Dermis blood vessel endothelial cell (primary cell): ENCODE measurements at places on chromosomes 16 and 17. TPM values are rescaled to one million over a fixed set of nuclear protein-coding genes. Genes with fewer than 3 reads are reported as not detected.
A peak's percentile ranks its signal among the peaks of the same experiment; 100 is the strongest.

DNA sequence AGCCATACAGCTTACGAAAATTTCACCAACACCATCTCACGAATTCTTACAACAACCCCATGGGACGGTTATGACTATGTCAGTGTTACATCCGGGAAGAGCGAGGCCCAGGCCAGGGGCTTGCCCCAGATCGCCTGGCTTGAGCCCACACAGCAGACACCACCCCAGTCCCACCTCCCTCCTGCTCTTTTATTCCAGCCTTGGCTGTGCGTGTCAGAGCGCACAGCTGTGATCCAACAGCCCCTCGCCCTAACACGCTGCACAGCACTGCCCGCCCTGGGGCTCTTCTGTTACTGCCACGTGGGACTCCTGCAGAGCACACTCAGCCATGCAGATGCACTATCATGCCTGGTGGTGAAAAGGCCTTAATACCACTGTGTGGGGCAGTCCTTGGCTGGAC is 127.9 kb downstream of the ENGASE start:
- no peak for DNase-seq

DNA sequence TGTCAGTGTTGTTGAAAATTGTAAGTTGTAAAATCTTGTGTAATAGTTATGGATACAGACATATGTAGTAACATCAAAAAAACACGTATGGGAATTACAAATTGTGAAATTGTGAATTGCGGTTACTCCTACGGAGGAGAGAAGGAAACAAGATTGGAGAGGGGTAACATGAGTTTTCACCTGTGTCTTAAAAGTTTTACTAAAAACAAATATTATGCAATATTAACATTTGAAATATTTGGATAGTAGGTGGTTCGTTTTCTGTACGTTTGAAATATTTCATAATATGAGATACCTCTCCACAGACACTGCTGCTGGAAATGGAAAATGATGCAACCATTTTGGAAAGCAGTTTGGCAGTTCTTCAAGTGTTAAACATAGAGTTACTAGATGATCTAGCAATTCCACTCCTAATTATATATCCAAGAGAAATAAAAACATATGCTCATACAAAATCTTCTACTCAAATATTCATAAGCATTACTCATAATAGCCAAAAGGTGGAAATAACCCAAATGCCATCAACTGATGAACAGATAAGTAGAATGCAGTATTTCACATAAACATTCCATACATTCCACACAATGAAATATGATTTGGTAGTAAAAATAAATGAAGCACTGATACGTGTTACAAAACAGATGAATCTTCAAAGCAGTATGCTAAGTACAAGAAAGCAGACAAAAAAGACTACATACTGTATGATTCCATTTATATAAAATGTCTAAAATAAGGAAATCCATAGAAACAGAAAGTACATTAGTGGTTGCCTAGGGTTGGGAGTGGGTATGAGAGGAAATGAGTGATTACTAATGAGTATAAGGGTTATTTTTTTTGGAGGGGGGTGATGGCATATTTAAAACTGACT is 40.7 kb upstream of the ABCA10 start:
- peak; percentile 63 for DNase-seq

DNA sequence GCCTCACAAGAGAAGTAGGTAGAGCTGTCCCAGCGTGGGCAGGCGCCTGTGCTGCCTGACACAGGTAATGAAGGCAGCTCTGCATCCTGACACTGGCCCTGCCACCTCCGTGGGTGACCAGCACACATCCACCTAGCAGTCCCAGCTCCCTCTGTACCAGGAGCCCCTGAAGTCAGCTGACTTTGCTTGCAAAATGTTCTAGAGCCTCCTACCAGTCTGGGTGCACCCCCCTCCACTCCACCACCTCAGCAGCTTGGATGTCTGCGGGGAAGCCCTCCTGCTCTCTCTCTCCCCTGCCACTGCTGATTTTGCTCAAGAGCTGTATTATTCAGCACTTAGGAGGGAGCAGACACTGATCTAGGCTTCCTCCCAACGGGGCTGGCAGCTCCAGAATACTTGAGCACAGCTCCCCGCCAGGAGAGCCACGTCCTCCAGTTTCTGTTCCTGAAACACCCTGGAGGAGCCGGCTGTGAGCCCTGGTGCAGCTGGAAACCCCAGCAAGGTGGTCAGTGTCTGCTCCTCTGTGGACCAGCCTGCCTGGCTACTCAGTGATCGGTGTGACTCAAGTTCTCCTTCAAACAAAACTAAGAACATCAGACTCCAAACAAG is 1.0 kb downstream of the RNF166 start:
- DNase-seq = peak; percentile 31

DNA sequence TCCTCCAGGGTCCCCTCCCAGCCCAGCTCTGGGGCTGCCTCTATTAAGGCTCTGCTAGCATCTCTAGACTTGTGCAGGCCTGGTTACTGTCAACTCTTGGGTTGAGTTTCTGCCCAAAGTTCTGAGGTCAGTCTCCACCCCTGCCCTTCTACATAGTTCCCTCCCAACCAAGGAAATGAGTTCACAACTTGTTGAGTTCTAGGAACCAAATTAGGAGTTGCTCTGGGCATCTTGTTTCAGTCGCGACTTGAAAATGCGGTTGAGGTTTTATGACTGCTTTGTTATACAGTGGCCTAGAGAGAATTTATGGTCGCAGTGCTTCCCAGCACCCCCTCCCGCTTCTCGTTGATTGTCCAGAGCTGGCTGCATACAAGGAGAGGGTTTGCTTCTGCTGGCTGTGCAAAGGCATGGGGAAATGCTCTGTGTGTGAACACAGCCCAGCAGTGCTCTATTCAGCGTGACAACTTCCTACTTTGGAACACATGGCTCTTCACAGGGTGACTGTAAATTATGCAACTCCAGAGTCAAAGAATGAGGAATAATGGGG is 20.2 kb downstream of the GNAO1 start:
- no peak for DNase-seq

- DNase-seq = peak; percentile 50
These were observed 31.1 kb upstream of the CPNE2 start for GRCh38 chr16:57061084-57061905.

DNA sequence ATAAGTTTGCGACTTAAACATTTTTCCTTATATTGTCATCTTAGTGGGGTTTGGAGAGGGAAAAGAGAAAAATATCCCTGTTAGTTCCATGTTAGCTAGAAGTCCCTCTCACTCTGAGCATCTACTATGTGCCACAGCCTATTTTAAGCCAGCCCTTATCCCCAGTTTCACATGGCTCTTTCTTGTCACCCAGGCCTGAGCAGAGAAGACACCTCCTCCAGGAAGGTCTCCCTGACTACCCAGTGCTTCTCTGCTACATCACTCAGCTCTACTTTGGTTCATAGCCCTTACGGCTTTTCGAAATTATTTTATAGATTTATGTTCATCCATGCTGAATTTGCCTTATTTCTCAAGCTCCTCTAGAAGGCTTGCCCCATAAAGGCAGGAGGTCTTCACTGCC is 7.2 kb upstream of the MAP2K3 start:
- no peak for DNase-seq

DNA sequence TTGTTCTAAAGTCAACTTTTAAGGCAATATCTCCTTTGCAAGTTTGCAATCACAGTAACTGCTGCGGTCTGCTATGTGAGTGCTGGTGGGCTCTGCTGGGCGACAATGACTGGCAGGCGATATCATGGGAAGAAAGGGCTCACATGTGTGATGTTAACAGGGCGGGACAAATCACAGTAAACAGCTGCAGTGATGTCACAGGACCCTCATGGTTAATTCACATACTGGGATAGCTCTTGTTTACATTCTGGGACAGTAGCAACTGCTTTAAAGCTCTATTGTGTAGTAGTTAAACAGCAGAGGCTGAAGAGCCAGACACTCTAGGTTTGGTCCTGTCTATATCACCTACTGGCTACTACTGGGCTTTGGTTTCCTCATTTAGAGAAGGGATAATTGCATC is 257.2 kb upstream of the ASIC2 start:
- no peak for DNase-seq

GRCh38 chr16:31250782-31251384 is 8.9 kb upstream of the ITGAM start:
- no peak for DNase-seq

GRCh38 chr17:41813699-41814124 is 908 bp downstream of the FKBP10 start:
- no peak for DNase-seq

DNA sequence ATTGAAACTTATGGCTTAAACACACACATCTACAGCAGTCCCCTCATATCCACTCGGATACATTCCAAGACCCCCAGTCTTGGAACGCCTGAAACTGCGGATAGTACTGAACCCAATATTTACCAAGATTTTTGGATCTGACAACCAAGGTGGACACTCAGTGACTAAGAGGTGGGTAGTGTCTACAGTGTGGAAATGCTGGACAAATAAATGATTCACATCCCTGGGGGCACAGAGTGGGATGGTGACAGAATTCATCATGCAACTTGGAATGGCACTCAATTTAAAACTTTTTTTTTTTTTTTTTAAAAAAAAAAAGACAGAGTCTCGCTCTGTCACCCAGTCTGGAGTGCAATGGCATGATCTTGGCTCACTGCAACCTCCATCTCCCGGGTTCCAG is 54.2 kb upstream of the TRAP1 start:
- DNase-seq = no peak

- DNase-seq = no peak
These were observed 51.5 kb downstream of the GSG1L start for GRCh38 chr16:28011971-28012445.

DNA sequence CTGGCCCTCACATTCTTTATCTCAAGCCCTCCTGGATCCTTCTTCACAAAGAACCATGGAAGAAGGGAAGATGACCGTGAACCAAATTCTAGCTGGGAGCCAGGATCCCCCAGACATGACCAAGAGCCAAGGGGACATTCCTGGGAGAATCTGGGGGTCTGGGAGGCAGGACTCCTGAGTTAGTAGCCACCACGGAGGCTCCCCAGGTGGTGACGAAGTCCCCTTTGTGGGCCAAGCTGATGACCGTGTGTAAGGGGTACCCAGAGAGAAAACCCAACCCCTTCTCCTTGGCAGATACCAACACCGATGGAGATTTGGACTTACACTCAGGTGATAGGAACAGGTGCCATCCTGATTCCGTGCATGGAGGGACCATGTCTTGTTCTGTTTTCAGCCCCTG is 6.8 kb upstream of the GFAP start:
- no peak for DNase-seq

MLYCD gene
- 2.6 and 5.6 TPM in 2 replicates for total RNA-seq

CCL1 gene
- not detected in 2 replicates for total RNA-seq

KRT9 gene
- not detected in 2 replicates for total RNA-seq
